ENCODE measurements at places on chromosomes 7 and 10.

DNA sequence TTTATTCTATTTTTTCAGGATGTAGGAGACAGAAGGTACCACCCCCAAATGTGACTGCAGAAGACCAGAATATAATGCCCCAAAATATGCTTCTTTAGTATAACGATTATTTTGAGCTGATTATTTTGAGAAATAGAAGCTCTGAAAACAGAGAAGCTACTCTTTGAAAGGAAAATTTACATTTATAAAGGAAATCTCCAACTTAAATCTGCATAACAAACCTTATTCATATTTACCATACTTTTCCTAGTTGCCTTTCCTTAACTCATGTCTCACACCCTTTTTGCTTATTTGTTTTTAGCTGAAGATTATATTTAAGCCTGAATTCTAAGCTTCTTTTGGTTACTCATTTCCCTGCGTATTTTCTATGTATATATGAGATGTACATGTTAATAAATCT, 127.1 kb upstream of the THSD7A start:
- DNase-seq = no peak

DNA sequence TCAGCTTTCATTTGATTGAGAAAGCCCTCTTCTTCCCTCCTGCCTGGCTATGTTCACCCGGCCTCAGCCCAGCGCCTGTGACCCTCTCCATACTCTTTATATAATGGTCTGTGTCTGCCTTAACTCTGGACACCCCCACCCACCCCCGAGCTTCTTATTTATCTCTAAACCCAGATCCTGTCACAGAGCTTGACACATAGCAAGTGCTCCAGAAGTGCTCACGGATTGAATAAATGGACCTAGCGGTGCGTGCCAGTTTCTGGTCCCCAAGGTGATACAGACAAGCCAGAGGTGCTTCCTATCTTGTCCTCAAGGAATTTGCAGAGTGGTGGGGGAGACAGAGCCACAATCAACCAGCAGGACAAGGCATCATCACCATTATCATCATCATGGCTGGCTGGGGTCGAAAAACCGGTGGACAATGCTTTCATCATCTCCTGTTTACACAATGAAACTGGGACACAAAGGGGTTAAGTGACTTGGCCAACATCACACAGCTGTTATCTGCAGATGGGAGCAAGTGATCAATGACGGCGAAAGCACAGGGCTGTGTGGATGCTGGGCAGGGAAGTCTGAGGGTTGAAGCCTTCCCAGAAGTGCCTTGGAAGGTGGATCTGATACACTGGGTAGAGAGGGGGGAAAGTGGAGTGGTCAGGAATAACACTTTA, 2.2 kb upstream of the LOXL4 start:
- no peak for DNase-seq

- no peak for DNase-seq
Observed at GRCh38 chr7:127501817-127502216, 83.6 kb downstream of the GCC1 start.

- DNase-seq = no peak
Observed at GRCh38 chr7:5508698-5509097, 85.1 kb upstream of the TNRC18 start.

- DNase-seq = no peak
Observed at GRCh38 chr10:77904100-77904840, 22.3 kb downstream of the DLG5 start.

DNA sequence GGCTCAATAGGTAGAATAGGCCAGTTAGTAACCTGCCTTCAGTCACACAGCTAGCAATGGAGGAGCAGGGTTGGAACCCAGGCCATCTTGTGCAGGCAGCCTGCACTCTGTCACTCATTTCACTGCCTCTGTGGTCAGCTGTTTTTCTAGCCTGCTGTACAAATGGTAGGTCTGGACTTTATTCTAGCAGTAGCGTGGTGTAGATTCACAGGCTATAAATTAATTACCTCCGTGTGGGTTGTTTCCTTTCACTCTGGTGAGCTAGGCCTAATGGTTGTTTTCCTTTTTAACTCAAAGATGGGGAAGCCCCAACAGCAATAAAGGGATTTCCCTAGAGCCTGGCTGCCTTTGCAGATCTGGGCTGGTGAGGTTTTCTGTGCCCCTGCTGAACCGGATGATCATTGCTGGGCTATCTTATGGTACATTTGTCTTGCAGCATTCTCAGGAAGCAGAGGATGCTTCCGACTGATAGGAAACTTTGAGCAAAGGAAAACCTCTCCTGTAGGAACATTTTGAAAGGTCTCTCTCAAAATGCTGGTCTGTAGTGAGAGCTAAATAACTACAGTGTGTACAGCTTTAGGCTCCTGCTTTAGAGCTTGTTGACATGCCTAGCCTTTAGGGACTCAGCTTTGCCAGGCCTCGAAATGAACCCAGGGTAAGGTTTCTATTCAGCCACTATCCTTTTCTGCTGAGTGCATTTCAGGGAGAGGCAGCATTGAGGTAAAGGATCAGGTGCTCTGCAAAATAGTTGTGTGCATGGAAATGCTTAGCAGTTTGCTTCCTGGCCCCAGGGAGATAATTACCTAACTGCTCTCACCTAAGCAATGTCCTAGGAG, 157.4 kb downstream of the ST7 start:
- DNase-seq = peak; percentile 89

Measured in common myeloid progenitor, CD34-positive (primary cell).